ENCODE measurements at places on chromosomes 13 and 19.
A peak's percentile ranks its signal among the peaks of the same experiment; 100 is the strongest.

- peak; percentile 51 for DNase-seq
Measured at GRCh38 chr19:30029721-30030510, 87.9 kb downstream of the URI1 start.

- DNase-seq, result no peak
Measured at GRCh38 chr13:23433171-23434153, at the start of gene SACS. TSS of gene SACS (minus strand) at chr13:23433702. CDS start at chr13:23411239, 22,463 bp downstream.

DNA sequence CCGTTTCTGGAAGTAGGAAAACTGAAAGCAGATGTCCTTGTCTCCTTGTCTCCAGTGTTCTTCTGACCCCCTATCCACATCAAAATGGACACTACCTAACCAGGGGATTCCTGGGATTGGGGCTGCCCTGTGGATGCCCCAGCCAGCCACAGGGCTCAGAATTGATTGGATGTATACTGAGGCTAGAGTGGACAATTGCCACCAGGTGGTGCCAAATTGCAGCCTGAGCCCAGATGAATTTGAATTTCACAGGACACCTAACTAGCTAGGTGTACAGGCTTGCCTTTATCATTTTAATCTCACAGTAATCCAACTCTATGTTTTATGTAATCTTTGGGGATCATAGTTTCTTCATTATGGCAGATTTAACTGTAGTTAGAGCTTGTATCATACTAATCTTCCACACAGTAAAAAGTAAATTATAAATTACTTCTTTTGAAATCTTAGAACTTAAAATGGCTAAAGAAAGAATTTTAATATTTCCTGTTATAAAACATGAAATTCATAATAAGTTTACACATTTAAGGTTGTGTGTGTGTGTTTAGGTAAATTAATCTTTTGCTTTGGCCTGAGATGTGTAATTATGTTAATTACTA, 58.0 kb downstream of the PIBF1 start:
- DNase-seq, result peak; percentile 55

- no peak for DNase-seq
Measured at GRCh38 chr13:85223883-85224656, 575.1 kb downstream of the SLITRK6 start.

DNA sequence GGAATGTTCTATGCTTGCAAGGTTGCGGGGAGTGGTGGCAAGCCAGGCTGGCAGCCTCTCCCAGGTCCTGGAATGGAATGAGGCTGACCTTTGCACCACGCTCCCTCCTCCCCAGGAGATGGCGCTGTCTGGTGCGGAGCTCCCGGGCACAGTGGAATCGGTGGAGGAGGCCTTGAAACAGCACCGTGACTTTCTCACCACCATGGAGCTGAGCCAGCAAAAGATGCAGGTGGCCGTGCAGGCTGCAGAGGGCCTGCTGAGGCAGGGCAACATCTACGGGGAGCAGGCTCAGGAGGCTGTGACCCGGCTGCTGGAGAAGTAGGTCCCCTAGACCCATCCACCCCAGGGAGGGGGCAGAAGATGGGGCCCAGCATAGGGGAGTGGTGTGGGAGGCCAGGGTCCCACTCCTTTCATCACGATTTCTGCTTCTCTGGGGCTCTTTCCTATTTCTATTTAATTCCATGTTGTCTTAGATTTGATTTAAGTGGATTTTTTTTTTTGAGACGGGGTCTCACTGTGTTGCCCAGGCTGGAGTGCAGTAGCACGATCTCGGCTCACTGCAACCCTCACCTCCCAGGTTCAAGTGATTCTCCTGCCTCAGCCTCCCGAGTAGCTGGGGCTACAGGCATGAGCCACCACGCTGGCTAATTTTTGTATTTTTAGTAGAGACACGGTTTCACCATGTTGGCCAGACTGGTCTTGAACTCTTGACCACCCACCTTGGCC, 53.2 kb upstream of the SHKBP1 start:
- DNase-seq, result peak; percentile 74

- peak; percentile 13 for DNase-seq
Measured at GRCh38 chr13:96958286-96958891, 35.9 kb downstream of the OXGR1 start.

DNA sequence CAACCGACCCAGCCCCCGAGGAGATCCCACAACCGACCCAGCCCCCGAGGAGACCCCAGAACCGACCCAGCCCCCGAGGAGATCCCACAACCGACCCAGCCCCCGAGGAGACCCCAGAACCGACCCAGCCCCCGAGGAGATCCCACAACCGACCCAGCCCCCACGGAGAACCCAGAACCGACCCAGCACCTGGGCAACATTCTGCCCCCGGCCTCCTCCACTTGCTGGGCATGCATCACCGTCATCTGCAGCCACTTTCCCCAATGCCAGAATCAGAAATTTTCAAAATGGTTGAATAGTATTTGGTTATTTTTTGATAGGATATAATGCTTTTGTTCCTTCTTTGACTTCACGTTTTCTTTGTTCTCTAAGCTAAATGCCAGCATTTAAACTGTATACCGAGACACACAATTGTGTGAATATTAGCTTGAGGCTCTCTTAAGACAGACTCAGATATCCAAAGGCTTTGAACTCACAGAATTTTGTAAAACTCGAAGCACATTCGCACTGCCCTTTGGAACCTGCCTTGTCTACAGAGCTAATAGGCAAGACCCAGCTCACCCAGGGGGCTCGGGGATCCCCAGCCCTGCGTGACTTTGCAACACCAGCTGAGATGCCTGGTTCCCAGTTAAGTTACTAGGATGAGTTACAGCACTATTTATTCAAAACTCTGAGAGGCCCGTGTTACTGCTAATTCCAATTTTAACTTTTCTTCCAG, 15.5 kb upstream of the RASA3 start:
- DNase-seq, result no peak

DNA sequence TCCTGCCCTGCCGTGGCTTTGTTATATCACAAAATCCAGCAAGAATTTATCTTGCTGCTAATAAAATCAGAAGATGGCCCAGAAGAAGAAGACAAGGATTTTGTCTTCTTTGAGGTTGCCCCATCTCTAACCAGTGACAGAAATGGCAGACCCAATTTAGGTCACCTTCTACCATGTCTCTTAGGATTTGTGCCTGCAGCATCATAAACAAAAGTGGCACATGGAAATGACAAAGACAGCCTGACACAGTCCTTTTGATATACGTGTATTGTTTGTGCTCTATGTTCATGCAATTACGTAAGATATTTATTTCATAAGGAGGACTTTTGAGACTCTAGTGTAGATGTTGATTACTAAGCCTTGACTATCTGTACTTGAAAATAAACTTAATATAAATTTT, 135.9 kb upstream of the TMTC4 start:
- DNase-seq, result no peak

DNA sequence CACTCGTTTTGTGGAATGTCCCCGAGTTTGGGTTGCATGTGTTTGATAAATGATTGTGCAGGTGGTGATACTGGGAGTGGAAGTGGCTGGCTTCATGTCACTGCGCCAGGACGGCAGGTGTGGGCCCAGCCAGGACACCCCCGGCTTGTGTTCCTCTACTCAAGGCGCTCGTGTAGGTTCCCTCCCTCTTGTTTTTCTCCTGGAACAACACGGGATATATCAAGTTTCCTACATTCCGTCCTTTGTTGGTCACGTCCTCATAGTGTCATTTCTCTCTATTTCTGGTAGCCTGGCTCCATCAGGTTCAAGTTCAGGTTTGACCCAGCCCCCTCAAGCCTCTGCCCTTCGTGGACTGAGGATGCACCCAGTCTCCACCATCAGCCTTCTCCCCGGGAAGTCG, 16.3 kb downstream of the IL17D start:
- DNase-seq, result no peak

GRCh38 chr19:48061401-48062344, 17.8 kb upstream of the CABP5 start:
- DNase-seq, result no peak

- DNase-seq, result no peak
Measured at GRCh38 chr19:44957526-44957925, 2.3 kb downstream of the CLPTM1 start.

- DNase-seq, result peak; percentile 7
Measured at GRCh38 chr19:51691074-51691583, 2.0 kb upstream of the SPACA6 start.

DNA sequence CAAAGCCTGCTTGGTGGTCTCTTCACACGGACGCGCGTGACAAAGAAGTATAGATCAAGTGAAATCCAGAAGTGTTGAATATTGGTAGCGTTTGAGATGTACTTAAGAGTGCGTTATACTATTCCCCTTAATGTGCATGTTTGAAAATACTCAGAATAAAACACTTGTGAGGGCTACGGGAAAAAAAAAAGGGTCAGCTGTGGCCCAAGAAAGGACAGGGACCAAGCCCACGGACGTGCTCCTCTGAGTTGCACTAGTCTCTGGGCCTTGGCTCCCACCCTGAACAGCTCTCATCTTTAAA, 622 bp upstream of the RBM42 start:
- no peak for DNase-seq

- DNase-seq, result no peak
Measured at GRCh38 chr13:45242070-45242469, 41.2 kb upstream of the KCTD4 start.

DNA sequence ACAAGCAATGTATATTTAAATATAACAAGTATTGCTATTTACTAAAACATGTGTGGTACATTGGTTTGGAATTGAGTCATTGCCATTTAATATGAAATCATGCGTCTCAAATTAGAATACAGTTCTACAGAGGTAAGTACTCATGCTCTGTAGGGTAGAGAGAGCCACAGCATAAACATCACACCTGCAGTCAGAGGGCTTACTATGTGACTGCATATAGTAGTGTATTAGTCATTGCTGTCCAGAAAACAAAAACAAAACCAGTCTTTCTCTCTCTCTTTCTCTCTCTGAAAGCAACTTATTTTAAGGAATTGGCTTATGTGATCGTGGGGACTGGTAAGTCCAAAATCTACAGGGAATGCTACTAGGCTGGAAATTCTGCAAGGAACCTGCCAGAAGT, 370.3 kb downstream of the GPC5 start:
- no peak for DNase-seq
